Lower lobe of right lung (tissue), 2 donors: ENCODE measurements at places on chromosomes 5 and 9. TPM values are rescaled to one million over a fixed set of nuclear protein-coding genes. Genes with fewer than 3 reads are reported as not detected.

DNA sequence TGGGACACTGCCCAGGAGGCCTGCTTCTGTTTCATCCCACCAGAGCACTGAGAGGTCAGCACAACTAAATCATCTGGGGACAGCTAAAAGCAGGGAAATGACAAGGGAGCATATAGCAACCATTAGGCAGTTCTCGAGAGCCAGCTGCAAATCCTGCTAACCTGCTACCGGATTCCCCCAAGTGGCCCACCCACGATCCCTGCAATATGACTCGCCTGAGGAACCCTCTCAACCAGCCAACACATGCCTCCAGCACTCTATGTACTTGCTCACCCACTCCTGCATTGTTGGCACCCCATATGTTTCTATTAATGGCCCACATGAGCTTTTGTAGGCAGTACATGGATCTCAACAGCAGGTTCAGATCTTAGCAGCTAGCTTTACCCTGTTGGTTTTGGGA, 326.0 kb downstream of the GABRG2 start:
- no peak for DNase-seq

PCDHB9 gene
- 3.0 TPM for total RNA-seq

DNA sequence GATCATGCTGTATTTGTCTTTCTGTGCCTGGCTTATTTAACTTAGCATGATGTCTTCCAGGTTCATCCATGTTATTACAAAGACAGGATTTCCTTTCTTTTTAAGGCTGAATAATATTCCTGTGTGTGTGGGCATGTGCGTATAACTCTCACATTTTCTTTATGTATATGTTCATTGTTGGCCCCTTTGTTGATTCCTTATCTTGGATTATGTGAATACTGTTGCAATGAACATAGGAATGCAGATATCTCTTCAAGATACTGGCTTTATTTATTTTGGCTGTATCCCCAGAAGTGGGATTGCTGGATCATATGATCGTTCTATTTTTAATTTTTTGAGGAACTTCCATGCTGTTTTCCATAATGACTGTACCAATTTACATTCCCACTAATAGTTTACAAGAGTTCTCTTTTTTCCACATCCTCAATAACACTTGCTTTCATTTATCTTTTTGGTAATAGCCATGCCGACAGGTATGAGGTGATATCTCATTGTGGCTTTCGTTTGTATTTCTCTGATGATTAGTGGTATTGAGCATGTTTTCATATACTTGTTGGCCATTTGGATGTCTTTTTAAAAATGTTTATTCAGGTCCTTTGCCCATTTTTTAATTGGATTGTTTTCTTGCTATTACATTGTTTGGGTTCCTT, 38.0 kb downstream of the CREBRF start:
- DNase-seq, result no peak

GRCh38 chr5:65030056-65030455, 261.3 kb downstream of the CWC27 start:
- DNase-seq, result no peak

DNA sequence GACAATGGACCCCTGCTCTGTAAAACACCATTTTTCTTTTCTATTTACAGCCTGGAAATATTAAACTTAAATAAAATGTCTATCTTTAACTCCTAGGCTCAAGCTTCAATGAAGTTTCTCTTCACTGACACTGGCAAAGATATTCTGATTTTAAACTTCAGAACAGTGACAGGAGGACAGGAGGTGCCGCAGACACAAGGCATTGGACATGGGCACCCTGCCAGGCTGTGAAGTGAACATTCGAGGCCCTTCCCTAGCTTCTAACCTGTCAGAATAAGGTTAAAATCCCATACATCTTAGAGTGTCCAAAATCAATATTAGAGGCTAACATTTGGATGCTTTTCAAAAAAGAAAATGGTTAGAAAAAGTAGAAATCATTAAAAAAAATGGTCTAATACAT, 9.2 kb downstream of the SEMA5A start:
- DNase-seq, result no peak

SPATA9 gene
- not detected for total RNA-seq

CD72 gene
- 4.5 TPM for total RNA-seq

DNA sequence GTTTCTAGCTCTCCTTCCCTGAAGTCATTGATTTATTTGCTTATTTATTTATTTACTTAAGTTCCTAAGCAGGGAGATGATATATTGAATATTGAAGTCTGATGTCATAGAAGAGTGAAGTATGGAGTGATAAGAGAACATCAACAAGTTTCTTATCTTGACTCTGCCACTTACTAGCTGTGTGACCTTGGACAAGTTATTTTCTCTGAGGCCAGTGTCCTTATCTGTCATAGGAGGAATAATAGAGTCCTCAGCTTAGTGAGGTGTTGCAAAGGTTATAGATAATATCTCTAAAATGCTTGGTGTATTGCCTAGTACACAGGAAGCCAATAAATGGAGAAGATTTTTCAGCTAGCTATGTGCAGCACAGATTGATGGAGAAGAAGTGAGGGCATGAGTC, 32.4 kb upstream of the PIP5K1B start:
- no peak for DNase-seq

SNX18 gene
- 33.6 TPM for total RNA-seq

GRCh38 chr5:157342822-157343402, 77.0 kb downstream of the CYFIP2 start:
- DNase-seq, result peak; percentile 55

DNA sequence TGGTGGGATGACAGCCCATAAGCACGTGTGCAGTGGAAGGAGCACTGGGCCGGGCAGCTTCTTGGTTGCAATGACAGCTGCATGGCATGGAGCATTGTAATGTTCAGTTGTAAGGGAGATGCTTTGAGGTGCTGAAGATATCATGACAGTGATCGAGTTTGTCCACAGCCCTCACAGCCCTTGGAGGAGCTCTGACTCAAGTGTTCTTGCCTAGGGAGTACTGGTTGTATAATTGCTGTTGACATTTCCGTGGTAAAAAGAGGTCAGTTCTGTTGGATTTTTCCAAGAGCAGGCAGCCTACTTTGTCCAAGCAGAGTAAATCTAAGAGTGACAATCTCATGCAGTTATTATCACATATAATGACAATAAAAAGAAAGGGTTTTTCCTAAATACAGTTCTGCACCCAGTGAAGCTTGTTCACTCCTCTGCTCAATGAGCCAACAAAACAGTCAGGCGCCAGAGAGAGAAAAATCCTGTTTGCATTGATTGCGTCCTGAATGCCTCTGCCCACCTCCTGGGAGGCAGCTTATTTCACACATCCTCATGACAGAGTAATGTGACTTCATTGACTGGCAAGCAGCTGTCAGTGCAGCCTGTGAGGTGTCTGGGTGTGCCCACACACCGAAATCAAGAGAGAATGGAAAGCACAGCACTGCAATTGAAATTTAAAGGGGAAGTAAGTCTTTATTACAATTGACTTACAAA, 248.0 kb downstream of the NTRK2 start:
- no peak for DNase-seq

GFI1B gene
- 1.1 TPM for total RNA-seq
